ENCODE measurements at places on chromosomes 2 and 18.
A peak's percentile ranks its signal among the peaks of the same experiment; 100 is the strongest.

DNA sequence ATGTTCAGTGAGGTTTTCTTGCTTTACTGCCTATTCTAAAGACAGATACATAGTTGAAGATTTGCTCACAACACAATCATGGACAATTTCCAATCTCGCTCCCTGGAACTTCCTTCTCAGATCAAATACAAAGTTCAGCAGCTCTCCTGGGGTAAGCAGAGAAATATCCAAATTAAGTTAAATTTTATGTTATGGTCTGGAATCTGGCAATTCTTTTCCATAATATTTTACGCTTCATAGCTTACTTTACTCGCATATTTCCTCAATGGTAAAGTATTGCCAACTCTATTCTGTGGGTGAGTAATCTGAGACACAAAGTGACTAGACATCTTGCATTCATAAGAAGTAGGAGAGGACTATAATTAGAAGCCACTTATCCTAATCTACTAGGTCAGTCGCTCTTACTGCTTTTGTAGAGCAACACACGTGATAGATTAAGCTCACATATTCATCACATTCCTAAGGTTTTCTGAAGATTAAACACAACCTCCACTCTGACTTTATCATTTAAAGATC lies 529.4 kb downstream of the CCDC85A start:
- DNase-seq = peak; percentile 45

DNA sequence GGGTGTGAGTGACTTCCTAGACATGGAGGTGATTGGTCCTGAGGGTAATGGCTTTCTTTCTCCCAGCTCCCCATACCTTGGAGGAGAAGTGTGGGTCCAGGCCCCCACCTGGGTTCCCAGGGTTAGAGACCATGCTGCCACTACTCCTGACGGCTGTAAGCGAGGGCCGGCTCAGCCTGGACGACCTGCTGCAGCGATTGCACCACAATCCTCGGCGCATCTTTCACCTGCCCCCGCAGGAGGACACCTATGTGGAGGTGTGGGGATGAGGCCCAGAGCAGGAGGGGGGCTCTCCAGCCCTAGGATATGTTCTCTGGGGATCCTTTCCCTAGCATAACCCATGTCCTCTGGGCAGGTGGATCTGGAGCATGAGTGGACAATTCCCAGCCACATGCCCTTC lies 21.8 kb downstream of the CAD start:
- DNase-seq = no peak

GRCh38 chr18:28459587-28459986 lies 282.7 kb upstream of the CDH2 start:
- DNase-seq = peak; percentile 18

GRCh38 chr2:177252808-177253531 lies 11.6 kb downstream of the NFE2L2 start:
- DNase-seq = no peak

GRCh38 chr2:67311536-67311935 lies 85.6 kb upstream of the ETAA1 start:
- peak; percentile 87 for DNase-seq

GRCh38 chr18:41873730-41874129 lies 81.3 kb upstream of the PIK3C3 start:
- DNase-seq = peak; percentile 17

- DNase-seq = no peak
Observed at GRCh38 chr2:73917696-73918207, 8.9 kb upstream of the DGUOK start.

- DNase-seq = no peak
Observed at GRCh38 chr2:86815611-86816010, 24.9 kb upstream of the CD8A start.

- DNase-seq = no peak
Observed at GRCh38 chr2:136016836-136017235, 31.4 kb upstream of the DARS1 start.

DNA sequence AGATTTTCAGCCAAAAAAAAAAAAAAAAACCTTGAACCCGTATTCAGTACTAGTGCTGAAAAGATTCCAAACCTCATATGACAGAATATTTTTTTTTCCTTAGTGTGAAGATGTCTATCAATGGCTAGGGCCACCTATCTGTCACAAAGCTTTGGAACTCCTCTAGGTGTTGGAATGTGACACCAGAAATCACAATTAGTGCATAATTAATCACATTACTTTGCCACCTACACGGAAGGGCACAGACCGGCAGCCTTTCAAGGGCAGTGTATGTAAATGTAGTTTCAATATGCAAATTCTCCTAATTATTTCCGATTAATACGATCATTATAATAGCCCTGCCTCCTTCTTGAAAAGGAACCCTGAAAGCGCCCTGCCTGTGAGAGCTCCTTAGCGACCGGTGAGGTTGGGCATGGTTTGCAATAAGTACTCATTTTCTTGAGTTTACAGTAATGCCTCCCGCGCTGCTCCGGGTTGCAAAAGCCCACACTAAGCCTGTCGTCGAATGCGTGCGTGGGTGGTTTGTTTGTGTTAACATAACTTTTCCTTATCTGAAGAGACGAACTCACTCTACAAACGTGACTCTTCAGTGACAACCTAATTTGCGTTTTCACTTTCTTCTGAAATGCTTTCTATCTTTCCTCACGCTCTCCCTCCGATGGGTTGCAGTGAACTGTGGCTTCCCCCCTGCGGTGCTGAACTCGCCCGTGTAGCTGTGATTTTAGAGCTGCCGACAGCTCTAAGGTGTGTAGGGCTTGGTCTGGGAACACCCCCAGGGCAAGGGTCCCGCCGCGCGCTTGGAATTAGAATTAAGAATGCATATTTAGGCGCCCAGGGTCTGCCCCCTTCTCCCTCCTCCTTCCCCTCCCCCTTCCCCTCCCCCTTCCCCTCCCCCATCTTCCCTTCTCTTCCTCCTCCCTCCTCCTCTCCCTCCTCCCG lies 765 bp upstream of the ID2 start:
- DNase-seq = peak; percentile 48

DNA sequence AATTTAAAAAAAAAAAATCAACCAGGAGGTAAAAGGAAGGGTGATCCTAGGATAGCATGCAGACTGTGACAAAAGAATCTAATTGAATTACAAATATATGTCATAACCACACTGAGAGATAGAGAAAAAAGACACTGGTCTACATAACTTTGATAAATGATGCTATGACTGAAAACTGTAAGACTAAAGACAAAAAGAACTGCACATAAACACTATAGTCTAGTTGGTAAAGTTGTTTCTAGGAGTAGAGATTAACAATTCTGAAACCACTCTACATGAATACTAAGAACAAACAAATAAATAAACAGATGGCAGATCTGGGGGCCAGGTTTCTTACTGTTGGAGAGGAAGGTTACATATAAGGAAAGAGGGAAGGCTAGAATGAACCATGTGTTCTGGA lies 14.6 kb upstream of the CHAC2 start:
- DNase-seq = no peak

DNA sequence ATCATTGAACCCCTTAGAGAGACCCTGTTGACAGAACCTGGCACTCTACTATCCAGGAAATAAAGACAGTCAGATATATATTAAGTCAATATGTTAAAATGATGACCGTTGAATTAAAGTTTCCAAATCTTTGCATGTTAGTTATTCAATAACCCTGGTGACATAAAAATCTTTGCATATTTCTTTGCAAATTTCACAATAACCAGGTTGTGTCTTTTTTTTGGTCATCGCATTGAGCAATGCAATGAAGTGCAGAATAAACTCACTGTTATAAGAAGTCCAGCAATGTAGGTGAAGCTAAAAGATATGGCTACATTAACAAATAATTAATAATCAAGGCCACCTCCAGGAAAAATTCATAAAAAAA lies 596.9 kb downstream of the NYAP2 start:
- no peak for DNase-seq

- DNase-seq = no peak
Observed at GRCh38 chr2:76946631-76947145, 575.5 kb downstream of the LRRTM4 start.

GRCh38 chr2:33839791-33840190 lies 240.7 kb upstream of the FAM98A start:
- DNase-seq = peak; percentile 21

DNA sequence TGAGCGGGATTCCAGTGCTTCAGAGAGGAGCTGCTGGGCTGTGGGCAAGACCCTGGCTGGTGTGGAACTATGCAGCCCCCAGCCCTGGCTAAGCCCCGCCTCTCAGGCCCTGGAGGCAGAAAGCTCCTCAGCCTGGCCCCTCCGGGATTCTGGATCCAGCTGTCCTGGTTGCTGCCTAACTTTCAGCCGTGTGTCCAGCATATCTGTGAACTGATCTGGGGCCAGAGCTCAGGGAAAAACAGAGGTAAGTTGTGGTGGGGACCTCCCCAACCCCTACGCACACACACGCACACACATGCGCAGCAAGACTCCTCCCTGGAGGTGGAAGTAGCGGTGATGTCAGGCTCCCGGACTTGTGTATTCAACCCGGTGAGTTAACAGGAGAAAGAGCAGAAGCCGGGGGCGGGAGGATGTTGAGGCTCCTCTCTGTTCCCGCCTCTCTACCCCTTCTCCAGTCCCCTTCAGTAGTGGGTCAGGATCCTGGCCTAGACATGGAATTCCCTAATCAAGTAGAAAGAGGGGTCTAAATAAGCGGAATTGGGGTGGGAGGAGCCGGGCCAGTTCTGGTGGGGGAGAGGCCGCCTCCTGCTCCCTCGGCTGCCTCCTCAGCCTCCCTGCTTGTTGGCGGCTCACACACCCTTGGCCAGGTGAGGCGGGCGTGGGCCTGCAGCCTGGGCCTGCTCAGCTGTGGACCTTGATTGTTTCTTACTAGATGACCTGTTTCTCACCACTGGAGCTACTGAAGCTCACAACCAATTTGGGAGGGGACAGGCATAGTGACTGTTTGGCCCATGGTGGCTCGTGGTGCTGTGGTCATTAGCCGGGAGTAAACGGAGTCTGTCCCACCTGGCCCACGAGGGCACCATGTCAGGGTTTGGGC lies 33.4 kb downstream of the SIX2 start:
- no peak for DNase-seq

DNA sequence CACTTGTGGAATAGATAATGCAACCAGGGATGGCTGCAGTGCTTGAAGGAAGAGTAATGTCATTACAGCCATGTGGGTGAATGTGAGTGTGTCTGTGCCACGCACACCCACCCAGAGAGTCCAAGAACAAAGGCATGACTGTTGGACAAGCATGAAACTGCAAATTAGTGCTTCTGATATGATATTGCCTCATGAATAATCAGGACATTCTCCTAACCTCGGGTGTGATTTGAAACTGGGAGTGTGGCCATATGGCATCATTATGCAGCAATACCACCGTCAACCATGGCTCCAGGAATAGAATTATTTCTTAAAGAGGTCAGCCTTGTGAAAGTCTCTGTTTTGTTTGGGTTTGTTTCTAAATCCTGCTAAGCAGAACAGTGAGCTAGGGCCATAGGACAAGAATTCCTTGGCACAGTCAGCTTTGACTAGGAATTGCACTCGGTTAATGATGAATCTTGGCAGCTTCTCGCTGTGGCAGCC lies 678.0 kb upstream of the RAB6C start:
- DNase-seq = no peak

GRCh38 chr18:77133835-77134496 lies 1.4 kb upstream of the MBP start:
- DNase-seq = no peak

- DNase-seq = no peak
Observed at GRCh38 chr2:105645938-105646773, 98.6 kb upstream of the NCK2 start.

- no peak for DNase-seq
Observed at GRCh38 chr2:28523902-28524301, 28.0 kb downstream of the PLB1 start.

- DNase-seq = no peak
Observed at GRCh38 chr2:31003749-31004148, 134.5 kb downstream of the GALNT14 start.

DNA sequence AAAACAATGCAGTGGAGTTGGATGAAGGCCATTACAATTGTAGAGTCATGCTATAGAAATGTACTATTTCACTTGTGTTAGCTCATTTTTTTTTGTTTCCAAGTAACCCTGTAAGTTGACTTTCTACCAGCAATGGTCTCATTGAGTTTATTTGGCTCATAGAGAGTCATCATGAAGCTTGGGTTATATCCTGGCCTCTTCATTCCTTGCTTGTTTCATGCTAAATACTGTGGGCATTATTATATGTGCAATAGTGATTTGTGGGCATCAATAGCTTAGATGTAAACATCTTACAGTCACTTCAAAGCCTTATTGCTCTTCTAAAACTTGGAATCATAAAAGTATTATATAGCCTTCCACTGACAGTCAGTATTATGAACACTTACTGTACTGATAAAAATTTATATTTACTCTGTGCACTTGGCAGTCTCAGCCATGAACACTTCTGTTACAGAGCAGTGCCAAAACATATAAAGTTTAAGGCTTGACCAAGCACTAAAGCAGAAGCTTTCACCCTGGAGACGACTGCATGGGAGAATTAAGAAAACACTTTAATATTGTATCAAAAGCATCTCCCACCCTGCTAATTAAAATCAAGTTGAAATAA lies 751.2 kb downstream of the SATB2 start:
- peak; percentile 39 for DNase-seq

DNA sequence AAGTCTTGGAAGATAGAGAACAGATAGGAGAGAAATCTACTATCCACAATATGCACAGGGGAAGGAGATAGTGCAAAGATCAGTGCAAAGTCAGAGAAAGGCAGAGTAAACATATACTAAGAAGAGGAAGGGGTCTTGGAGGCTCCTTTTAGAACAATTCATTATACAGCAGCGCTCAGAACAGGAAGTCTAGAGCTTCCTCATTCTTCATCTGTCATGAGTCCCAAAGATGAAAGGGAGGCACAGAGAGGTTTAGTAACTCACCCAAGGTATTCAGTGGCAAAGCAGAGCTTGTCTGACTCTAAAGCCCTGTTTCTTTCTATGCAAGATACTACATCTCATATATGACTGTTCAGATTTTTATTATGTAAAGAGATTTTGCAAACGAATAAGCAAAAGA lies 1.4 kb downstream of the SP110 start:
- no peak for DNase-seq

DNA sequence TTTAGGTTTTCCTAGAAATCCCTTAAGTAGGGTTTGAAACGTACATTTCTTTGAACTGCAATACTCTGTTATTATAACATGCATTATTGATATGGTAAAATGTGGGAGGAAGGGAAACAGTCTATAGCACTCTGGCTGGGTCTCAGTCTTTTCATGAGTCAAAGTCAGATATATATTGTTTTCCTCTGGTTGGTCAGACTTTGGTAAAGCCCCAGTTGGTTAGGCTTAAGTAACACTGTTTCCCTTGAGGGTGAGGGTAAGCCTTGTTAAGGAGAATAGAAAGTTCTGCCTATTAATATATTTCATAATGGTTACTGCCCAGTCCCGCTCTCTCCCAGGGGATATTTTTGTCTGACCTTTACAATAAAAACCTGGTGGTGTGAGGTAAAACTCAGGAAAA lies 44.7 kb upstream of the TNP1 start:
- DNase-seq = no peak

All from HCEC 1CT (cell line).